NB4 (cell line): ENCODE measurements at places on chromosomes 4 and X.

GRCh38 chr4:128572778-128573241 lies 236.7 kb upstream of the JADE1 start:
- no peak for DNase-seq

GRCh38 chr4:83846193-83846830 lies 310.4 kb downstream of the GPAT3 start:
- DNase-seq = no peak

DNA sequence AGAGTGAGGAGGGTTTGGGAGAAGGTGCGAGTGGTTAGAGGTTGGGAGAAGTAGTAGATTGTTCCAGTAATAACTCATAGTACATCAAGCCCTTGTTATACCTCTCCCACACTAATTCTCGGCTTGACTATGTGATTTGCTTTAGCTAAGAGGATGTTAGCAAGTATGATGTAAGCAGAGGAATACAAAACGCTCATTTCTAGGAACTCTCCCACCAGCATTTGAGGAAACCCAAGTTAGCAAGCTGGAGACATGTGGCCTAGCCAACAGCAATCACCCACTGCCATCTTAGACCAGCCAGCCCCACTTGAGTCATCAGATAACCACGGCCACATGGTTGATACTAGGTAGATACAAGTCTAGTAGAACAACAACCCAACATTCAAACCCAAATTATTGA lies 14.2 kb downstream of the FTHL17 start:
- DNase-seq = no peak

- no peak for DNase-seq
Measured at GRCh38 chr4:52037689-52038102, 403 bp downstream of the SGCB start.

- DNase-seq = no peak
Measured at GRCh38 chr4:116512552-116512951, 572.8 kb downstream of the TRAM1L1 start.

DNA sequence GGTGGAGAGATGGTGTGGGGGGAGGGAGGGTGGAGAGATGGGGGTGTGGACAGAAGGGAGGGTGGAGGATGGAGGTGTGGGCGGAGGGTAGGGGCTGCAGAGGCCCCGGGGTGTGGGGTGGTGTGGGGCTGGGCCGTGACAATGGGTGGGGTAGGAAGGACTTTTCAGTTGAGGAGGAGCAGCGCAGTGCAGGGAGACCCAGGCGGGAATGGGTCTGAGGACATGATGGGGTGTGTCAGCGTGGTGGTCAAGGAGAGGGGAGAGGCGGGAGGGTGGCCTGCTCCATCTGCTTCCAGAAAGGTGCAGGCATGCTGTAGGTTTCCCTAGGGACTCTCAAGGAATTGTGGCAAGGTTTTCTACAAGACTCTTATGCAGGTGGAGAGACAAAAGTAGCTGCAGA lies 48.9 kb downstream of the RGS12 start:
- DNase-seq = no peak

DNA sequence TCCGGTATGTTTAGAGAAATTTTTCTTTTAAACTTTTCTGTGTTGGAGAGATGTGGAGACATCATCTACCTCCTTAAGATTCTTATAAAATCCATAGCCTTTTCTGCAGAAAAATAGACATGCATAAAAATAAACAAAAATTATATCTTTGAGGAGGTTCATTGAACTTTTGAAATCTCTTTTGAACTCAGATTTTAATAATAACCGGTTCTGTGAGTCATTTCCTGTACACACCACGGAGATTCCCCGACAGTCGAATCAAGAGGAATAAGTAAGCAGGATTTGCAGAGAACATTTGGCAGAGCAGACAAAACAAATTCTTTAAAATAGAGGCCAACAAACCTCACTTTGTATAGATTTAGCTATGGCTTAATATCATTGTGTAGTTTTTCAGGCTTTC lies 918.7 kb upstream of the POU3F4 start:
- no peak for DNase-seq

DNA sequence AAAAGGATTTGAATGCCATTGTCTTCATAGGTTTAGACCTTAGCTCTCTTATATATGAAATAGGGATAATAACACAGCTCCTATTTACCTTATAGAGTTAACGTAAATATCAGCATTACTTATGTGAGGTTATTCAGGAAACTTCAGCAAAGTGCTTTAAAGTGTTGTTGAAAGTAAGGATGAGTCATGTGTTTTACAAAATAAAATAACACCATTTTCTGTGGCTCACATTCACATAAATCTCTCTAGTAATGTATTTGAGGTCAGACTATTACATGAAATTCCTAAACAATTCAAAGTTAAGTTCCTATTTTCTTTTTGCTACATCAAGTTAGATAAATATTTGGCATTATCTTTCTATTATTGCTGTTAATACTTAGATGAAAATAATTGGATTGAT lies 2.9 kb downstream of the GNRHR start:
- DNase-seq = no peak

DNA sequence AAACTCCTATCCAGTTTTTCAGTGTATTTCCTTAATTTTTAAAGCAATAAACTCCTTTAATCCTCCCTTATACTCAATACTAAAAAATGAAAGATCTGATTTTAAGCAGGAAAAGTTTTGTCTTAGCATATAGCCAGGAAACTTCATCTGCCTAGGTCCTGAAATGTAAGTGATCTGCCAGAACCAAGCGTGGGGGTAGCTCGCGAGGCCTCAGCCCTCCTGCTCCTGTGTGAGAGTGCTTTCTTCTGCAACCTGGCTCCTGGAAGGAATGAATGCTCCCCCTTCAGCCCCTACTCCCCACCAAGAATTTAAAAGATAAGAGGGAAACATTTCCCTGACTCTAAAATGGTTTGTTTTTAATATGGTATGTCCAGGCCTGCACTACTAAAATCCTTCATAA lies 160.1 kb downstream of the CBR4 start:
- no peak for DNase-seq

DNA sequence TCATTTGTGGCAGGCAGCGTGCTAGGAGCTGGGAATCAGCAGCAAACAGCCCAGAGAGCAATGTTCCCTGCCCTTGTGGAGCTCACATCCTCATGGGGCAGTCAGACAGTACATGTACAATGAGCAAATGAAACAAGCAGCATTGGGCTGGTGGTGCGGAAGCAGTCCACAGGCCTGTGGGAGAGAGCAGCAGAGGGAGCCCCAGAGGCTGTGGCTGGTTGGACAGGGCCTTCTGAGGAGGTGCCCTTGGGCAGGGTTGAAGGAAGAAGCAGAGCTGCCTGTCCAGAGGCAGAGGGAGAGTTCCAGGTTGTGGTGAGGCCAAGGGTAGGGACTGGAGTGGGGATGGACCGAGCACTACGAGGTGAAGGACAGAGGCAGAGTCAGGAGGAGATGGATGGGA lies 22.5 kb downstream of the MMGT1 start:
- no peak for DNase-seq

GRCh38 chr4:4838936-4839810 lies 20.3 kb upstream of the MSX1 start:
- DNase-seq = no peak

DNA sequence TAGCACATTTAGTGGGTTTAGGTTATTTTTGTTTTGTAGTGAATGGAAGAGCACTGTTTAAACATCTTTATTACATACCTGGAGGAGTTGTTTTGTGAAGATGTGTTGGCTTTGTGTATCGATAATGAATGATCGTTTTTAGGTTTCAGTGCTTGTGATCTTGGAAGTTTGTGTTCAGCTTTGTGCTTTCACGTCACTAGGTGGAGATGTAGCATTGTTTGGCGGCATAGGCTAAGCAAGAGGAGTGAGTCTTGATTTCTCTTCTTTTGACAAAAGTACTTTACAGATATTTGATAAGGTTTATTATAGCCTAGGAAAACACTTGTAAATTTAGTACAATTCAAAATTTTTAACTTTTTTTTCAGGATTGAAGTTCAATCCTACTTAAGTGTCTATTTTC lies 50.4 kb downstream of the PDK3 start:
- peak; percentile 12 for DNase-seq

DNA sequence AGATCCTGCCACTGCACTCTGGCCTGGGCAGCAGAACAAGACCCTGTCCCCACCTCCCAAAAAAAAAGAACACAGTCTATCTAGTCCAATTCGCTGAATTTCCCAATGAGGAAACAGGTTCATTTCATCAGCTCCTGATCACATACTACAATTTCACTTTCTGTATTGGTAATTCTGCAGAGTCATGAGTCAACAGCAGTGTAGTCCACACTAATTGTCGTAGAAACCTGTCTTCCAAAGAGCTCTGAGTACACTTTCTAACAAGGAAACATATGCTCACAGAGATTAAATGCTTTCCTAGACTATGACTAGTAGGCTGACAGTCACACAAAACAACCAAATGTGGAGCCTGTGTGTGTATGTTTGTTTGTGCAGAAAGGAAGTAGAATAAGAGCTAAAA lies 91.9 kb downstream of the GPC4 start:
- no peak for DNase-seq
